ENCODE measurements at places on chromosomes 12 and 14.

- no peak overlapping the region for H3K4me3 ChIP-seq
- no peaks in the 10 kb centered on the region for H3K27me3 ChIP-seq
- no peak for DNase-seq
- H3K27ac ChIP-seq, result no peak overlapping the region
- H3K36me3 ChIP-seq, result no peaks in the 10 kb centered on the region
Measured at GRCh38 chr12:82057770-82058169, 298.6 kb upstream of the PPFIA2 start.

GRCh38 chr12:7042842-7043241 is 17.7 kb upstream of the C1S start:
- no peak overlapping the region for H3K4me3 ChIP-seq
- no peak overlapping the region for H3K27ac ChIP-seq
- no peaks in the 10 kb centered on the region for H3K4me1 ChIP-seq

DNA sequence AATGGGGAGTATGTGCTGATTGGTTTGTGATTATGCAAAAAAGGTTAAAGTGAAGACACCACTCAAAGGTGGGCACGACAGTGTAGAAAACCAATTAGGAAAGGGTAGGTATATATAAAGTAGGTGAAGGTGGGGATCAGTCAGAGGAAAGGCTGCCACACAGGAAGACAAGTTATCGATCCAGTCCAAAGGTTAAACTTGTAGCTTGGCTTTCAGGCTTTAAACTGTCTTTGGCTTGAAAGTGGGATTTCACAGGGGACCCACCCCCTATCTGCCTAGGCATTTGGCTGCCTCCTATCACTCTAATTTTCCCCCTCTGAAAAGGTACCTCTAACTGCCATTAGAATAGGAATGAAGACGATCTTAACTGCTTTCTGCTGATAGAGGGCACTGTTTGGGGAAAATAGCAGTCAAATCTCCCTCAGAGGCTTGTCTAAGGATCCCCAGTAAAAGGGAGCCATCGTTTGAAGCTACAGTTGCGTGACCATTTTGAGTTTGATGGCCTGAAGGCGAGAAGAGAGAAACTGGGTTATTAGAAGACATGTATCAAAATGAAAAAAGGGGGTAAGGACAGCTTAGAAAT is 250.2 kb downstream of the GPHN start:
- H3K27ac ChIP-seq, result no peak overlapping the region
- H3K36me3 ChIP-seq, result no peaks in the 10 kb centered on the region
- DNase-seq, result peak; percentile 56
- no peaks in the 10 kb centered on the region for H3K27me3 ChIP-seq

- H3K4me1 ChIP-seq, result no peaks in the 10 kb centered on the region
- H3K27ac ChIP-seq, result no peak overlapping the region
- H3K4me3 ChIP-seq, result no peak overlapping the region
- no peaks in the 10 kb centered on the region for H3K27me3 ChIP-seq
Measured at GRCh38 chr14:81176241-81176640, 44.5 kb downstream of the GTF2A1 start.

GRCh38 chr12:46370792-46371717 is 1.5 kb downstream of the SLC38A2 start:
- peak overlapping the region; percentile 100 for H3K27ac ChIP-seq
- H3K27me3 ChIP-seq, result peaks cover 10% of the 10 kb centered on the region
- peak overlapping the region; percentile 98 for H3K4me3 ChIP-seq
- H3K4me1 ChIP-seq, result peaks cover 26% of the 10 kb centered on the region
- peak; percentile 97 for DNase-seq

GRCh38 chr14:23104070-23104590 is 659 bp downstream of the CIROP start:
- H3K27me3 ChIP-seq, result no peaks in the 10 kb centered on the region
- peaks cover 12% of the 10 kb centered on the region for H3K4me1 ChIP-seq
- no peak overlapping the region for H3K27ac ChIP-seq
- H3K4me3 ChIP-seq, result no peak overlapping the region
- no peak for DNase-seq

DNA sequence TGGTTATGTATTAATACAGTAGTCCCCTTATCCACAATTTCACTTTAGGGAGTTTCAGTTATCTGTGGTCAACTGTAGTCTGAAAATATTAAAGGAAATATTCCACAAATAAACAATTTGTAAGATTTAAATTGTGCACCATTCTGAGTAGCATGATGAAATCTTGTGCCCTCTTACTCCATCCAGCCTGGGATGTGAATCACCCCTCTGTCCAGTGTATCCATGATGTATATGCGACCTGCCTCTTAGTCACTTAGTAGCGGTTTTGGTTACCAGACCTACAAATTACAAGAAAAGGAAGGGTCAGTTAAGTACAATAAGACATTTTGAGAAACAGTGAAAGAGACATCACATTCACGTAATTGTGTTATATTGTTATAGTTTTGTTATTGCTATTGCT is 39.9 kb upstream of the MDGA2 start:
- H3K27ac ChIP-seq, result no peak overlapping the region
- no peak for DNase-seq
- no peaks in the 10 kb centered on the region for H3K4me1 ChIP-seq
- H3K27me3 ChIP-seq, result no peaks in the 10 kb centered on the region
- no peaks in the 10 kb centered on the region for H3K36me3 ChIP-seq

DNA sequence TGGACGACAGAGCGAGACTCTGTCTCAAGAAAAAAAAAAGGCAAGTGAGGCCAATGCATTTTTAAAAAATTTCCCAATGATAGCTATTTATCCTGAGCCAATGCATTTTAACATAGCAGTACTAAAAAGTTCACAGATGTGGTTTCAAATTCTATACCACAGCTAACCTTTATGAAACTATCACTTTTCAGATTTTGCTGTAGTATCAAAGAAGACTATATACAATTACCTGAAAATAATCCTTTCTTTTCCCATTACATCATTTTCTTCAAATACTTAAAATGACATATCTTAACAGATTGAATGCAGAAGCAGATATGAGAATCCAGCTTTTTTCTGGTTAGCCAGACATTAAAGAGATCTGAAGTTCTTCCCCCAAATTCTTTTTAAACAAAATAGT is 13.2 kb downstream of the ATF7 start:
- H3K4me1 ChIP-seq, result no peaks in the 10 kb centered on the region
- H3K36me3 ChIP-seq, result peaks cover 11% of the 10 kb centered on the region
- no peaks in the 10 kb centered on the region for H3K27me3 ChIP-seq

DNA sequence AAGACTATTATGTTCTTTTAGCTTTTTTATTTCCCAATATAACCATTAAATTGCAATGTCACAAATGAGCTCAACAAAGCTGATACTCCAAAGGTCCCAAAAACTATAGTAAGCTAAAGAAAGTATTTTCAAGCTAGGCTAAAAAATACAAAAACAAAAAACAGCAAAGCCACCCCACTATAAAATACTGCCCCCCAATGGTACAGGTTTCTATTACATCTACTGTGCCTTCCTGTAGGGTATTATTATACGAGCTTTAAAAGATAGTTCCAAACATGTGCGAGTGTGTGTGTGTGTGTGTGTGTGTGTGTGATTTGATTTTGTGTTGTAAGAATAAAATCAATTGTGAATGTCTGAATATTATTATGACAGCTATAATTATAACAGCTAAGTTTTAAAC is 1.1 kb downstream of the IFNG start:
- no peak overlapping the region for H3K4me3 ChIP-seq
- no peak for DNase-seq
- H3K4me1 ChIP-seq, result peaks cover 3% of the 10 kb centered on the region
- H3K27ac ChIP-seq, result no peak overlapping the region

- no peaks in the 10 kb centered on the region for H3K4me1 ChIP-seq
- no peaks in the 10 kb centered on the region for H3K36me3 ChIP-seq
- H3K27me3 ChIP-seq, result no peaks in the 10 kb centered on the region
- no peak for DNase-seq
- no peak overlapping the region for H3K4me3 ChIP-seq
- no peak overlapping the region for H3K27ac ChIP-seq
Measured at GRCh38 chr12:43816168-43816567, 10.1 kb upstream of the TWF1 start.

DNA sequence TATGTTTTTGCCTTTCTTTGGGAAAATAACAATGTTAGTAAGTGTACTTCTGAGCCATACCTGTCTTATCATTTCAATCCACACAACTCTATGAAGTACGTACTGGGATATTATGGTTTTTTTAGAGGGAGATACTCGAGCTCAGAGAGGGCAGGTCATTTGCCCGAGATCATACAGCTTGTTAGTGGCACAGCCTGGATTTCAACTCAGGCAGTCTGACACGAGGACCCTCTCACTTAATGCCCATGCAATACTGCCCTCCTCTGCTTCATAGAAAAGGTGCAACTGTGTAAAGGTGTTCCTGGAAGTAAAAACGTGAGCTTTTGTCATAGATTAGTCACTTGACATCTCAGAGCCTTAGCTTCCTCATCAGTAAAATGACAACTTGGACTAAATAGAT is 128.0 kb downstream of the NDUFA12 start:
- H3K4me3 ChIP-seq, result no peak overlapping the region
- H3K36me3 ChIP-seq, result no peaks in the 10 kb centered on the region
- H3K27ac ChIP-seq, result no peak overlapping the region
- H3K4me1 ChIP-seq, result no peaks in the 10 kb centered on the region
- peaks cover 78% of the 10 kb centered on the region for H3K27me3 ChIP-seq
- DNase-seq, result peak; percentile 74

DNA sequence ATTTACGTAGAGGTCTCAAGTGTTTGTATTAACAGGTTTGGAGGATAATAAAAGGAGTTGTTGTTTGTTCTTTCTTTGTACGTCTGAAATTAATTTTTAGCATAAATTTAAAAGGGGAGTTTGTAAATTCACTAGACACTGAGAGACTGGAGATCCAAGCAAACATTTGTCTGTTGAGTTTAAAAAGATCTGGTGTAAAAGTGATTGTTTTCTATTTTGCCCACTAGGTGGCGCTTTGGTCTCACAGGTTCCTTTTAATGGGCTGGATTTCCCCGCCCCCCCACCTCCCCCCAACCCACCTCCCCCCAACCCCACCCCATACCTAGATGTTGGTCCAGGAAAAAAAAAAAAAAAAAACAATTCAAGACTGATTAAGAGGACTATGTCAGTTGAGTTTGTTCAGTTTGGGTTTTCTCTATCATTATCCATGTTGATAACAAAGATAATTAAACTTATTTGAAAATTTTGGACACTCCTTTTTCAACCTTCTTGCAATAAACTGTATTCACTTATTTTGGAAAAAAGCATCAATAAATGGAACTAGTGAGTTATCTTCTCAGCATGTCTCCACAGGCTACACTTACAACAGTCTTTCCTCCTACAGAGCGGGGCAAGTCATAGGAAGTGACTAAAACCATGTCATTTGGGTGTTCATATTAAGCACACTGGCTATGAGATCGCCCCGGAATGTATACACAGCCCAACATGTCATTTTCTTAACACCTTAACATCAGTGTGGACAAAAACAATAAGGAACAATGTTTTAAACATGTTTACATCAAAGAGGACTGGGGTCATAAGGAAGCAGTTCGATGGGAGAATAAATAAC is 841.1 kb downstream of the NRXN3 start:
- no peaks in the 10 kb centered on the region for H3K4me1 ChIP-seq
- no peaks in the 10 kb centered on the region for H3K36me3 ChIP-seq
- peaks cover 12% of the 10 kb centered on the region for H3K27me3 ChIP-seq
- no peak for DNase-seq
- no peak overlapping the region for H3K27ac ChIP-seq

- peak overlapping the region; percentile 12 for H3K4me3 ChIP-seq
- DNase-seq, result no peak
- H3K27me3 ChIP-seq, result no peaks in the 10 kb centered on the region
- no peak overlapping the region for H3K27ac ChIP-seq
- peaks cover 12% of the 10 kb centered on the region for H3K4me1 ChIP-seq
- no peaks in the 10 kb centered on the region for H3K36me3 ChIP-seq
Measured at GRCh38 chr12:31773867-31774266, 45.0 kb upstream of the AMN1 start.

DNA sequence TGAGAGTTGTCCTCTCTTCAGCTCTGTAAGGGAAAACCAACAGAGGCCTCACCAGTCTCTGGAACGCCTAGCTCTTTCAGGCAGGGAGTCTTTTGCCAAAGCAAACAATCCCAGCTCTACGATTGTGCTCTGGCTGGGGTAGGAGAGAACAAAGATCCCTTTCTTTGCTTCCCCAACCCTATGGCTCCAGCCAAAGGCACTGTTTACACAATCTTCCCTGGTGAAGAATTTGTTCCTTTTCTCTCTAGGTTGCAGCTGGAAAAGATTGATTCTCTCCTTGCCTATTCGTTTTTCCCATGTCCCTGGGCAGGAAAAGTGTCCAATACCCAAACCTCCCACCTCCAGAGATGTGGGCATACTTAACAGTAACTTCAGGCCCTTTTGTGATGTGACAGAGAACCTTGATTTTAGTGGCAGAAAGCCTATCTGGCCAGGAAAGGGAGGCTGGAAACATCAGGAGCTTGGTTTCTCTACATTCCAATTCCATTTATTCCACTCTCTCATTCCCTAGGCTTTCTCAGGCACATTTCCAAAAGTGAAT is 16.8 kb downstream of the ATP5MC2 start:
- peak overlapping the region; percentile 7 for H3K4me3 ChIP-seq
- H3K27ac ChIP-seq, result peak overlapping the region; percentile 90
- H3K27me3 ChIP-seq, result no peaks in the 10 kb centered on the region
- H3K36me3 ChIP-seq, result peaks cover 11% of the 10 kb centered on the region

GRCh38 chr12:69686731-69687130 is 12.4 kb downstream of the BEST3 start:
- H3K36me3 ChIP-seq, result no peaks in the 10 kb centered on the region
- no peak overlapping the region for H3K27ac ChIP-seq
- H3K27me3 ChIP-seq, result no peaks in the 10 kb centered on the region
- H3K4me3 ChIP-seq, result no peak overlapping the region
- no peak for DNase-seq
- no peaks in the 10 kb centered on the region for H3K4me1 ChIP-seq

- peaks cover 7% of the 10 kb centered on the region for H3K4me1 ChIP-seq
- H3K27me3 ChIP-seq, result no peaks in the 10 kb centered on the region
- DNase-seq, result no peak
- no peak overlapping the region for H3K4me3 ChIP-seq
- H3K27ac ChIP-seq, result no peak overlapping the region
Measured at GRCh38 chr12:52822771-52823510, 9.0 kb upstream of the KRT4 start.

GRCh38 chr12:63949902-63950301 is 105.4 kb downstream of the SRGAP1 start:
- no peaks in the 10 kb centered on the region for H3K27me3 ChIP-seq
- no peaks in the 10 kb centered on the region for H3K4me1 ChIP-seq
- H3K4me3 ChIP-seq, result no peak overlapping the region

DNA sequence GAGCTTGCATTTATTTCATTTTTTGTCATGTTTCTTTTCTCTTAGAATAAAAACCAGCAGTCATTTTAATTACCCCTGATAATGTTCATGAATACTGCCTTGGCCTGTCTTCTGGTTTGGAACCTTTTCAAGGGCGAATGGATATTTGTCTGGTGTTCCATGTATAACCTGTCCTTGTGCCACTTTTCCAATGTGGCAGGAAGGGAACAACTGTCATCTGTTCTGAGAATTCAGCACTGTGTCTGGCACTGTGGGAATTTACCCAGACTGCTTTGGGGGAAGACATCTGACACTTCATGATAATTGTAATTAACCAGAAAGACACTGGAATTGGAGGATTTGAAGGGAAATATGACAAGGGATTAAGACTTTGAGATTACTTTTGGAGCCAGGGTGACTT is 352.8 kb downstream of the APAF1 start:
- no peaks in the 10 kb centered on the region for H3K4me1 ChIP-seq
- no peak overlapping the region for H3K27ac ChIP-seq
- no peaks in the 10 kb centered on the region for H3K36me3 ChIP-seq
- H3K4me3 ChIP-seq, result no peak overlapping the region

All from endodermal cell (in vitro differentiated cells).